ENCODE measurements at places on chromosomes 5 and 9.
A peak's percentile ranks its signal among the peaks of the same experiment; 100 is the strongest.

DNA sequence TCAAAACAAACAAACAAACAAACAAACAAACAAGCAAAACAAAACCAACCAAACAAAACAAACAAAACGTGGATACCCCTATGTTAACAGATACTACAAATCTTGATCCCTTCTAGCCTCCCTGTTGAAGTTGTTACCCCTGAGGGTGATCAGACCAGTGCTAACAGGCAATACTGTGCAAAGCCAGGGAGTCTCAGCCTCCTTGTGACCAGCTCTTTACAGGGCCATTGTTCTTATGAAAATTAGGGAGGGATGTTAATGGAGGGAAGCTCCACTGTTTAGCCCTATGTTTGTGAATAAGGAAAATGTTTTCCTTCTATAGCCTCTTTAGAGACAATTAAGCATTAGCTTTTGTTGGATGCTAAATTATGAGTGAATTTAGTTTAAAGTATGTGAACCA, 1072.1 kb upstream of the WWC1 start:
- no peak for DNase-seq

- no peak for DNase-seq
Observed at GRCh38 chr5:165405340-165405739, 1899.9 kb downstream of the MAT2B start.

- DNase-seq: no peak
Observed at GRCh38 chr9:6779417-6780241, 21.9 kb downstream of the KDM4C start.

GRCh38 chr5:1035421-1036405, 27.1 kb downstream of the NKD2 start:
- DNase-seq: no peak

- no peak for DNase-seq
Observed at GRCh38 chr9:133870598-133871595, 121.2 kb downstream of the VAV2 start.

DNA sequence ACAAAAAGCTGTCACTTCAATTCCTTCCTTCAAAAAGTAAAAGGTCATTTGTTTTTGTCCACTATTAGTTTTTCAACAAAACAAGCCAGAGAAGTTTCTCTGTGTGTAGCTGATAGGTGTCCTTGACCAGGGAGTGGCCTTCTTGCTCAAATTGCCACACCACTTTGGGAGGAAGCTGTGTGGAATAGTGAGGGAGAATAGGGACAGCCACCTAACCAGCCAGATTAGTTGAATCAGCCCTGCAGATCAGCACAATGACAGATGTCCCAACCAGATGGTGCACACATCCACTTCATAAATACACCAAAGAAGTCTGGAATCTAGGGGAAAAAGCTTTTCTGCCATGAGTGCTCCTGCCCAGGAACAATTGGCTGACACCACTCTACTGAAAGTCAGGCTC, 37.2 kb downstream of the NREP start:
- DNase-seq: no peak

GRCh38 chr5:38666668-38667498, 110.4 kb upstream of the LIFR start:
- DNase-seq: no peak

DNA sequence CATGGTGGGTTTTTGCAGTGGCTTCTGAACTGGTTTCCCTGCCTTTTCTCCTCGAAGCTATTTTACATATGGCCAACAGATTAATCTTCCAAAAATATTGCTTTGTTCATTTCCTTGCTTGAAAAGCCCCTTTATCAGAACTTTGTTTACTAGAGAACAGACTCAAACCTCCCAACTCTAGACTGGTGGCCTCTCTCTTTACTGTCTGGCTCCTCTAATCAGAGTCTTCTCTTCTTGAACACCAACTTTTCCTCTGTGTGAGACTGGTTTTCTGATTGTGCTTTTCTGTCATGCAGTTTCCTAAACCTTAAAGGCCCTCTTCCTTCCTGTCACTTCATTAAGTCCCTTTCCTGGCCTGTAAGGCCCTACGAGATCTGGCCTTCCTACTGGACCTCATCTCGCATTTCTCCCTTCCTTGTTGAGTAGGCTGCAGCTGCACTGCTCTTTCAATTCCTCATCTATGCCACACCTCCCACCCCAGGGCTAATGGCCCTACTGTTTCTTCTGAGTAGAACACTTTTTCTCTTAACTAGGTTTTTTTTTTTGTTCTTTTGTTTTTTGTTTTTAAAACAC, 5.7 kb downstream of the C9orf43 start:
- DNase-seq: no peak

GRCh38 chr5:38796742-38797108, 49.1 kb upstream of the OSMR start:
- DNase-seq: no peak

GRCh38 chr5:171623551-171624097, 162.0 kb upstream of the SMIM23 start:
- DNase-seq: no peak

DNA sequence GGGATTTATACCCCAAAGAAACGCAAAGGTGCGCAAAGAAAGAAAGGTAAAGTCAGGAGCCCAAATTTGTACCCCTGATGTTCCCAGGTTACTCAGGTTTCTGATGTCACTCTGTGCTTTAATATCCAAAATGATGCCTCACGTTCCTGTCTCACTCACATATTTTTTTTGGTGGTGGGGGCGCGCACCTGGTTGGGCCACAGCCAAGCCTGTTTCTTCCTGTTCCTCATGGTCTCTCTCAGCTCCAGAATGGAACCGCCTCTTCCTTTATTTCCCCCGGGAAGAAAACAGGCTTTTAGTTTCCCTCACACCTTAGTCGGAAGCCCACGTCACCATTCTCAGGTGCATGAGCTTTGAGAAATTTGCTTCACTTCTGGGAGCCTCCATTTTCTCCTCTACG, 118.3 kb upstream of the BOD1 start:
- no peak for DNase-seq

DNA sequence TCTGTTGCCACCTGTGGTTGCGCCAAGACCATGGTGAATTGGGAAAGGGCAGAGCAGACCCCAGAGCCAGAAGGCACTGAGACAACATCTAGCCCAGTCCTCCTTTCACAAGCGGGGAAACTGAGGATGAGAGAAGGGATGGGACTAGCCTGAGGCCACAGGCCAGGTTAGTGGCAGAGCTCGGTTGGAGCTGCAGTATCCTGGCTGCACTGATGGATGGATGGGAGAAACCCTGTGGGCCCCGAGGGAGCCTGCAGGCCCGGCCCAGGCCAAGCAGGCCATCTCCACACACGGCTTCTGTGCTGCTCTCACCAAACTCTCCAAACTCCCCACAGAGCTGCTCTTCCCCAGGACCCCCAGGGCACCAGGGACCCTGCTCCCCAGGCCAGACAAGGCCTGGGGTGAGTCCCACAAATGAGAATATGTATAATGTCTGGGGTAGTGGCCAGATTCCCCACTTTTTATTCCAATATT, 60.2 kb downstream of the TSTD2 start:
- DNase-seq: no peak

DNA sequence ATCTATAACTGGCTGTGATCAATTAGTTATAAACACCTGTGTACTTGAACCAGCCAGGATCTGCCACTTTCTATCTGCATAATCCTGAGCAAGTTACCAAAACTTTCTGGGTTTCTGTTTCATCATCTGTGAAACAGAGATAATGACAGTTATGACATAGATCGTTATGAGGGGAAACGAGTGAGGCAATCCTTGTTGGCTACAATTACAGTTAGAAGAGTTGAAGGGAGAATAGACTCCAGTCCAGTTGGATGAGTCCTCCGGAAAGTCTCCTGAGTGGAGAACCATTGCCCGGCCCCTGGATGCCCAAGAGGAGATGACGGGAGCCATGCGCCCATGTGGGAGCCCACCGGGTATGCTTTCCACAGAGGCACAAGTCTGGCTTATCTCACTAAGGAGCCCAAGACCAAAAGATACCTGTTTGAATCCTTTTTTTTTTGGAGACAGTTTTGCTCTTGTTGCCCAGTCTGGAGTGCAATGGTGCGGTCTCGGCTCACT, 4.5 kb downstream of the PDE6A start:
- DNase-seq: no peak

DNA sequence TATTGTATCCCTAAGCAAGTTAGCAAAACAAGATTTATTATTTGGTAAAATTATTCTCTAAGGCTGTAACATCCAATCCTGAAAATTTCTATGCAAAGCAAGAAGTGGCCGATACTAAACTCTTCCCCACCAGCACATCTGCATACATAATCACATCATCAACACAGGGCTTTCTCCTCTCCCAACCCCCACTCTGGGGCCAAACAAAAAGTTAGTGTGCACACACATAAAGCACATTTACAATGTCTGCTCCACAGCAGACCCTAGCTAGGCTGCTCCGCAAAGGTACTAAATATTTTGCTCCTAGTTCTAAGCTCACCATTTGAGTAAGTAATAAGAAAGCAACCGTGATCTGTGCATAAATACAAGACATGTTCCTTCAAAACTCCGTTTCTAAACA, 3.6 kb downstream of the RNF130 start:
- no peak for DNase-seq

- DNase-seq: no peak
Observed at GRCh38 chr9:105459336-105459735, 11.5 kb downstream of the FSD1L start.

DNA sequence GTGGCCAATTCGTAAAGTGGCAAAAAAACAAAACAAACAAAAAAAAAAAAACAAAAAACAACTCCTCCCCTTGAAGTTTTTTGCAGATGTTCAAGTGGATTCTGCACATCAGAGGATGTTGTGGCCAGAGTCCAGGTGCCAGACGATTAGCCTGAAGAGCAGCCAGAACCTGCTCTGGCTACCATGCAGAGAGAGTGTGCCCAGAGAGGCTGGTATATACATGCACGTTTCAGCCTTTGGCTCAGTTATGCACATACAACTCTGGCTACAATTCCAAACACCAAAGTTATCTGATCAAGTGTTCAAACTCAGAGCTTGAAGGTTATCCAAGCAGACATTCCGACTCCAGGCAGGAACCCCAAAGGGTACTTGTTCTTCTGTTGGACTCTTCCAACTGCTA, 34.7 kb downstream of the GGTA1 start:
- DNase-seq: no peak

DNA sequence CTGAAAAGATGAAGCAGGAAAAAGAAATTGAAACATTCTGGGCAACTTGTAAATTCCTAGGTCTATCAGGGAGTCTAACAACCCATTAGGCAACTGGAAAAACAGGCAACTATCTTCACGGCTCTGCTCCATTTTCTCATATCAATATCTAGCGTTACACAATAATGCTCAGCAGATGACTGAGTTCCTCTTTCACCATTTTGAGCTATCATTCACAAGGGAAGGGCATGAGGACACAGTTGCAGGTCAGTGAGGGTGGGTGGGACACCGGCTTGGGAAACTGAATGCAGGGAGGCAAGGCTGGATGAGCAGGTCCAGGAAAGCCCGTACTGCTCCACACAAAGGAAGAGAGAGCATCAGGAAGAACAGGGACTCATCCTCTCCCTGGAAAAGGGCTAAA, 67.0 kb downstream of the FRMD3 start:
- DNase-seq: no peak

- no peak for DNase-seq
Observed at GRCh38 chr5:173055722-173055982, 500 bp upstream of the CREBRF start.

- no peak for DNase-seq
Observed at GRCh38 chr9:113631871-113632665, 168.5 kb downstream of the RGS3 start.

DNA sequence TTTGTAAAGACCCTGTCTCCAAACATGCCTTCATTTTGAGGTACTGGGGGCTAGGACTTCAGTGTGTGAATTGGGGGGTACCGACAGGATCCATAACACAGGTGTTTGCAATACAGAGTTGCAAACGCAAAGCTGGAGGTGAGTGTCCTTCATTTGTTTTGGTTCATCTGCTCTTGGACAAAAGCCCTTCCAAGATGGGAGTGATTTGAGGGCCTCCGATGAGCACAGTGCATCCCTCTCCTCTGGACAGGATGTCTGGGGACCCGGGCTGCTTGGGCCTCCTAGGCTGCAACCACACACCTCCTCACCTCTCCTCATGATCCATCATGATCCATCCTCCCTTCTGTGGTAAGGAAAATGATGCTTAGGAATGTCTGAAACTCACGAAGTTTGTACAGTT, 23.8 kb downstream of the FGD3 start:
- no peak for DNase-seq

DNA sequence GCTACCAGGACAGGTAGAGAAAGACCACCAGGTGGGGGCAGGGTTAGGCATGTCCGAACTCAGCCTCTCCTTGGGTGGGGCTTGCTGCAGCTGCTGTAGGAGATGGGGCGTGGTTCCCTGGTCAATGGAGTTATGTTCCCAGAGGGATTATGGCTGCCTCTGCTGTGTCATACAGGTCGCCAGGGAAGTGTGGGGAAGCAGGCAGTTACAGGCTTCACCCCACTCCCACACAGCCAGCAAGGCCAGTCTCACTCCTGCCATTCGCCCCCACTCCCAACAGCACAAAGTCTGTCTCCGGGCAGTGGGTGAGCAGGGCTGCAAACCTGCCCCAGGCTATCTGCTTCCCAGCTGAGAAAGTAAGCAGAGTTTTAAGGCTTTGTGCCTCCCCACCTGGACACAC, 20.0 kb upstream of the CEP72 start:
- DNase-seq: peak; percentile 3

- DNase-seq: no peak
Observed at GRCh38 chr5:119368238-119368630, 12.4 kb downstream of the TNFAIP8 start.

GRCh38 chr5:109611505-109611904, 78.2 kb upstream of the MAN2A1 start:
- no peak for DNase-seq

DNA sequence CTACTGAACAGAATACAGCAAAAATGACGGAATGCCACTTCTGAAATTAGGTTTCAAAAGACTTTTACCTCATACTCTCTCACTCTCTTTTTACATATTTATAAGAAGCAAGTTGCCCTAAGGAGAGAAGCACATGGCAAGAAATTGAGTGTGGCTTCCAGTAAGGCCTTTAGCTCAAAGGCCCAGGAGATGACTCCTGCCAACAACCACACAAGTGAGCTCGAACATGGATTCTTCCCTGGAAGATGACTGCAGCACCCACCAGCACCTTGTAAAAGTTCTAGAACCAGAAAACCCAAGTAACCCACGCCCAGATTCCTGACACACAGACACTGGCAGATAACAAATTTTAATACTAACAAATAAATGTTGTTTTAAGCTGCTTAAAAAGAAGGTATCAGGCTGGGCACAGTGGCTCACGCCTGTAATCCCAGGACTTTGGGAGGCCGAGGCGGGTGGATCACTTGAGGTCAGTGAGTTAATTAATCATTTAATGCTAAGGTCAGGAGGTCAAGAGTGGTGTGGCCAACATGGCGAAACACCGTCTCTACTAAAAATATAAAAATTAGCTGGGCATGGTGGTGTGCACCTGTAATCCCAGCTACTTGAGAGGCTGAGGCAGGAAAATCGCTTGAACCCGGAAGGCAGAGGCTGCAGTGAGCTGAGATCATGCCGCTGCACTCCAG, 17.0 kb downstream of the PTBP3 start:
- DNase-seq: no peak

- no peak for DNase-seq
Observed at GRCh38 chr9:68546596-68547390, 6.1 kb upstream of the TMEM252 start.

GRCh38 chr9:127767909-127768331, 10.5 kb downstream of the SH2D3C start:
- DNase-seq: no peak
